K562 (cell line): ENCODE measurements at places on chromosomes 5 and 9.

- DNase-seq: no peak
Measured at GRCh38 chr9:75912951-75913350, 22.5 kb downstream of the PCSK5 start.

DNA sequence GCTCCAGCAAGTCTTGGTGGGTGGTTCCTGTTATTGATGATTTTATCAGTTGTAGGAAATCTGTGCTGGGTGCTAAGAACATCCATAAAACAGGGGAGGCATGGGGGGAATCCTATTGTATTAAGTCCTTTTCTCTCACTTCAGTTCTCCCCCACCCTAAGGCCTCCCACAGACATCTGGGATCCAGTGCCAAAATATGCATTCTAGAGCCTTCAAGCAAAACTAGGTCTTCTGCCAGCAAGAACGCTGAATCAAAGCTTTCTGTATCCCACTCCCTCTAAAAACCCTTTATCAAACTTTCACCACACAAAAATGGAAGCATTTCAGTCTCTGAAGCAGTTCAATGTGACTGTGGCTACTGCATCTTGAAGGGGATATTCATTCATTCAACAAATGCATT, 281.9 kb downstream of the GAS1 start:
- DNase-seq: no peak

- no peak for DNase-seq
Measured at GRCh38 chr9:88528080-88528790, 6.7 kb upstream of the NXNL2 start.

DNA sequence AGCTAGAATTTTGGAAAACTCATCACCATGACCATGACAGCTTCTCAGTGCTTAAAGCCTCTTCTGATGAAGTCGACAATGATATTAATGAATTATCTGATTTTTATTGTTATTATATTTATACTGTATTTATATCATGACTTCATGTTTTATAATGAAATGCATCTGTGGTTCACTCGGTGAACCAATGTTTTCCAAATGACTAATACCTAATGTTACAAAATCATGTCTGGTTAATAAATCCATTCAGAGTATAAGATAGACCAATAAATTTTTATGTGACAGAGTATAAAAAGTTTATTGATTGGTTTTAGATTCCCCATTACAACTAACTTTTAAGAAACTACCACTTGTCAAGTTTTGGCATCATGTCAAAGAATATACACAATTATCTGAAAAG, 416.5 kb downstream of the MLLT3 start:
- DNase-seq: no peak

DNA sequence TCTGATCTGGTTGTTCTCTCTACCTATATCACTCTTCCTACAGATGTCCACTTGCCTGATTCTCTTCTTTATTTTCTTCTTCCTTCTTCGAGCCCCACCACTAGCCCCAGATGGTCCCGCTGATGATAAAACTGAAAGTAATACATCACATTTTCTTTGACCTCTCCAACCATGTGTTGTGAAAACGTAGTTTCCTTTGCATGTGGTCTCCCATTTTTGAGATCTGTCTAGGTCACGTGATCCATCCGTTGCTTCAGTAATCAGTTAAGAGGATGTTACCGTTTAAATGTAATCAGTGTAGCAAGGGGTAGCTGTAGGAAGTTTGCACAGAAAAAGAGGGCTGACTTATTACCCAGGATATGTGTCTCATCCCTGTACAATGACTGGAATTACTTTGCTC, 426.3 kb upstream of the TLE4 start:
- DNase-seq: no peak

GRCh38 chr5:126595486-126596083, 566 bp upstream of the ALDH7A1 start:
- no peak for DNase-seq

DNA sequence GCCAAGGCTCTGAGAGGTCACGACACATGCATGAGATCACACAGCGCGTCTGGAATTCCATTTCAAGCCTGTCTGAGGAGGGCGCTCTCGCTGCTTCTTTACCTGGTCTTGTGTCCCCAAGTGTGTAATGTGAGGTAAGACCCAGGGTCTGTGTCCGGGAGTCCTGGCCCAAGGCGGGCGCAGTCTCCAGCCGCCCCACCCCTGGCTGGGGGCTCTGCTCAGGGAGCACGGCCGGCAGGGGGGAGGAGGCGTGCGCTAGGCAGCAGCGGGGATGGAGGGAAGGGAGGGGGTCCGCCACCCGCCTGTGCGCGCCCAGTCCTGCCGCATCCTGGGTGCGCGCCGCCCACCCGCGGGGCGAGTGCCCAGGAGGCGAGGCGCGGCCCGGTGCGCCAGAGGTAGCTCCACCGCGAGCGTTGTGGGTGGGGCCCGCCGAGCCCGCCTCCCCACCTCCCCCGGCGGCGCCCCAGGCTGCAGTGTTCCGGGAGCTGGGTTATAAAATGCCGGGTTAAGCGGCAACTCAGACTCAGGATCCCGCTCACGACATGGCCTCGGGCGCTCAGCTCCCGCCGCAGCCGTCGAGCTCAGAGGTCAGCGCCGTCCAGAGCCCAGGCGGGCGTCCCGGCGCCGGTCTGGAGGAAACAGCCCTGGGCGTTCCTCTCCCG, at the start of gene CCNI2:
Gene CCNI2, plus strand, starts transcription at position 473 of the 662 bp plus-strand sequence. Its CDS starts 70 bp downstream, at position 543.
- no peak for DNase-seq

DNA sequence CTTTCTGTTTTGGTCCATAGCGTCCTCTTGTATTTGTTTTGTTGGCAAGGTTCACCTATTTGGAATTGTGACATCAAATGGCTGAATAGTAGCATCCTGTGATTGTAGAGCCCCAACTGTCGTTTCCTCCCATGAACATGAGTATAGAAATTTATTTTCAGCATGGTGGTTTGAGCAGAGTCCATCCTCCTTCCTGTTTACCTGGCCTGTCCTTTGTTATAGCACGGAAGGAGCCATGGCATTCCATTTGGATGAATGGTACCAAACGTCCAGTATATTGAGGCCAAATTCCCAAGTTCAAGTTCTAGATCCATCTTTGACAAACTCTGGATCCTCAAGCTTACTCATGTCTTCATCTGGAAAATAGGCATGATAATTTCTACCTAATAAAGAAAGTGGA, 16.8 kb downstream of the RASGRF2 start:
- DNase-seq: no peak

GRCh38 chr5:10576790-10577189, 12.9 kb downstream of the ANKRD33B start:
- no peak for DNase-seq

DNA sequence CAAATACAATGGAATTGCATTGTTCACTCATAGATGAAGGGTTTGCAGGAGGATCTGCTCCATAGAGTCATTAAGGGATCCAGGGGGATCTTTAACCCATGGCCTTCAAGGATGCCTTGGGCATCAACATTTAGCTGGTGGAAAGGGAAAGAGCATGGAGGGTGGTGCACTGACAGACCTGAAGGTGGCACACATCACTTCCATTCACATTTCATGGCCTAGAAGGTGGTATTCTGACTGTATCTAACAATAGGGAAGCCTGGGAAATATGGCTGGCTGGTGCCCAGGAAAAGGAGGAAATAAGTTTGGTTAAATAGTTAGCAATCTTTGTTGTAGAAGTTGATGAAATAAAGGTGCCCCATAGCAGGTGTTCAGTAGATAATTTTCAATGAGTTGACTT, 230.2 kb downstream of the CD180 start:
- DNase-seq: no peak

DNA sequence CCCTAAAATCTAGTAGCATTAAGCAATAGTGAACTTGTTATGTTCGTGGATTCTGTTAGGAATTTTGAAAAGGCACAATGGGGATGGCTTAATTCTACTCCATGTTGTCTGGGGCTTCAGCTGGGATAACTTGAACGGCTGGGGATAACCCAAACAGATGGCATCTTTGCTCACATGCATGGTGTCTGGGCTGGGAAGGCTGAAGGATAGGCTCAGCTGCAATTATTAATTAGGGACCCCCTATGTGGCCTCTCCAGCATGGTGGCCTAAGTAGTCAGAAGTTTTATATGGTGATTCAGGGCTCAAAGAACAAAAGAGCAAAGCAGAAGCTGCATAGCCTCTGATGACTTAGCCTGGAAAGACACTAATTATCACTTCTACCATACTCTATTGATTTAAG, 551.1 kb downstream of the PSAT1 start:
- no peak for DNase-seq

GRCh38 chr9:88741335-88741734, 206.4 kb downstream of the NXNL2 start:
- peak; percentile 32 for DNase-seq

- DNase-seq: no peak
Measured at GRCh38 chr5:147439254-147439653, 70.6 kb downstream of the DPYSL3 start.

DNA sequence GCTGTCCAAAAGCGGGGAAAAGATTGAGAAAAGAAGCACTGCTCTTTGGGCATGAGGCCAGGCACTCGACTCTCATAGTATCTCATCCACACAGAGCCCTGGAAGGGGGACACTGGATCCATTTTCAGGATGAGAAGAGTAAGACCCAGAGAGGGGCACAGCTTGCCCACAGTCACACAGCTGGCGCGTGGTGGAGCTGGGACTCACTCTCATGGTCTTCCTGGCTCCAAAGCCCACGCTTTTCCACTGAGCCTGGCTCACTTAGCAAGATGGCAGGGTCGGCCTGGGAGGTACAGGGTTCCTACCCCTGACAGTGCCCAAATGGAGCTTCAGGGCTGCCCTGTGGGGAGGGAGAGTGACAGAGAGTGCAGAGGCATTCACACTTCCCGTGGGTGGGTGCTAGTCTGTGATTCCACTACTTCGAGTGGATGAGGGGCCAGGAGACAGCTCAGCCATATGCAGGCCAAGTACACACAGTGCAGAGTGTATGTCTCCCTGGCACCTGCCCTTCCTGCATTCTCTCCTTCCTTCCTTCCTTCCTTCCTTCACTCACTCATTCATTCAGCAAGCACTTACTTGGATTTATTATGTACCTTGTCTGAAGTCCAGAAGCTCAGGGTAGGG, 18.3 kb upstream of the IGFBPL1 start:
- no peak for DNase-seq

DNA sequence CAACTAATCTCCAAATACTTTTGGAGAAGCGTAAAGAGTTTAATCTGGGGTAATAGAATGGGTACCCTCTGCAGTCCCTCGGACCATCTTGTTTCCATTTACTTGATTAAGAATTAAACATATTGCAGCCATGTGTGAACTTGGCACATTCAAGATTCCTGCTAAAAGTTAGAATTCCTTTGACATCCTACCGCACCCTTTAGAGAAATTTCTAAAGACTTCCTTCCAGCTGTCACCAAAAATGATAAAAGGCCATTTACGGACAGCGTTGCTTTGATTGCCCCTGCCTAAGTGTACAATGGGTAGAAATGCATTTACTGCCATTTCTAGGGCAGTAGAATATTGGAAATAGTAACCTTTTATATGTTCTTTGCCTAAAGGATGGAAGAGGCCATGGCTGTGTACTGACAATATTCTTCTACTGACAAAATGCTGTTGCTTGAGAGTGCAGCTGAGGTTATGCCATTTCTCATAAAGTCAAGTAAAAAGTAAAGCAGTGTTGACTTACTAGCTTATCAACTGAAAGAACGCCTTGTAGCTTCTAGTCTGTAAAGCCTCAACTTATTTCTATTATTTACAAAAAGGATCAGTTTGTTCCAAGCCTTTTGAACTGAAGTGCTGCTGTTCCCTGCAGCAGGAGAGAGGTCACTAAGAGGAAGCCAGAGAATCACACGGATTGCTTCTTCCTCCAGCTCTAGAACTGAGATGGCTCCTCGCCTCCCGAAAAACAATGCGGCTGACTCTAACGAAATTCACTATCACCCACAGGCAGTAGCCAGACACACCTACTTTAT, 139.8 kb upstream of the BASP1 start:
- no peak for DNase-seq

DNA sequence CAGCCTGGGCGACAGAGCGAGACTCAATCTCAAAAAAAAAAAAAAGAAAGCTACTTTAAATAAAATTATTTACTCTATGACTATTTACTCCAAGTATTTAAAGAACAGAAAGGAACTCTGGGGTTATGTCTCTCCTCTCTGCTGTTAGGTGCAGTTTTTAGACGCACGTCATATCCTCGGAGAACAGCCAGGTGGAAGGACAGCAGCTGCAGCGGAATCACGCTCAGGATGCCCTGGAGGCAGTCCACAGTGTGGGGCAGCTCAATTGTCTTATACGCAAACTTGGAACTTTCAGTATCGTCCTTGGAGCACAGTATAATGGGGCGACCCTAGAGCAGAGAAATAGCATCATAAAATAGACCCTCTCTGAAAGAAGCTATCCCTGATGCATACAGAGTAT, 10.4 kb upstream of the MAPK9 start:
- no peak for DNase-seq

GRCh38 chr5:61523997-61524396, 191.9 kb downstream of the ZSWIM6 start:
- no peak for DNase-seq

- no peak for DNase-seq
Measured at GRCh38 chr5:53613536-53613935, 53.1 kb downstream of the NDUFS4 start.

- DNase-seq: no peak
Measured at GRCh38 chr5:135484674-135485086, 32.5 kb upstream of the TIFAB start.

GRCh38 chr9:91942201-91942600, 7.8 kb downstream of the ROR2 start:
- no peak for DNase-seq

- DNase-seq: no peak
Measured at GRCh38 chr5:171562822-171563221, 143.4 kb downstream of the FGF18 start.

GRCh38 chr9:132077881-132078698, 1.6 kb downstream of the MED27 start:
- DNase-seq: peak; percentile 70

GRCh38 chr5:43073597-43074546, 33.8 kb upstream of the ANXA2R start:
- DNase-seq: peak; percentile 65

GRCh38 chr9:86893811-86894490, 53.4 kb downstream of the GAS1 start:
- no peak for DNase-seq

DNA sequence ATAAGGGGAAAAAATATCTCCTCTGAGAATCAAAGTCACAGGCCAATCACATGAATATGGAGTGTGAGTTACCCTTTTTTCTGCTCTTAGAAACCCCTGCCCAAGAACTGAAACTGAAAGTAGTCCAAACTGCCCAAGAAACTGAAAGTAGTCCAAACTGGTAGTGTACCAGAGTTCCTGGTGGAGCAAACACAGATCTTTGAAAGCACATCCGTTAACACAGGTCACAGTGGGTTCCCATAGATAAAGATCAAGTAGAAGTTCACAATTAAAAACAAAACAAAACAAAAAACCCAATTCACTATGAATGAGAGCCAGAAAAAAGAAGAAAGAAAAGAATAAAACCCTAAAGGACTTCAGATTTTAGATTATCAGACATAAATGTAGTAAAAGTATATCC, 332.4 kb upstream of the EFNA5 start:
- no peak for DNase-seq

- no peak for DNase-seq
Measured at GRCh38 chr5:137649228-137649935, 86.5 kb downstream of the KLHL3 start.

- DNase-seq: no peak
Measured at GRCh38 chr5:122693963-122694362, 80.9 kb upstream of the SNX2 start.
